Stimulated activated CD8-positive, alpha-beta memory T cell treated with anti-CD3 and anti-CD28 coated beads, Interleukin-2, amount 100 ng/mL, for 48 hours (primary cell): ENCODE measurements at places on chromosomes 4 and X.

DNA sequence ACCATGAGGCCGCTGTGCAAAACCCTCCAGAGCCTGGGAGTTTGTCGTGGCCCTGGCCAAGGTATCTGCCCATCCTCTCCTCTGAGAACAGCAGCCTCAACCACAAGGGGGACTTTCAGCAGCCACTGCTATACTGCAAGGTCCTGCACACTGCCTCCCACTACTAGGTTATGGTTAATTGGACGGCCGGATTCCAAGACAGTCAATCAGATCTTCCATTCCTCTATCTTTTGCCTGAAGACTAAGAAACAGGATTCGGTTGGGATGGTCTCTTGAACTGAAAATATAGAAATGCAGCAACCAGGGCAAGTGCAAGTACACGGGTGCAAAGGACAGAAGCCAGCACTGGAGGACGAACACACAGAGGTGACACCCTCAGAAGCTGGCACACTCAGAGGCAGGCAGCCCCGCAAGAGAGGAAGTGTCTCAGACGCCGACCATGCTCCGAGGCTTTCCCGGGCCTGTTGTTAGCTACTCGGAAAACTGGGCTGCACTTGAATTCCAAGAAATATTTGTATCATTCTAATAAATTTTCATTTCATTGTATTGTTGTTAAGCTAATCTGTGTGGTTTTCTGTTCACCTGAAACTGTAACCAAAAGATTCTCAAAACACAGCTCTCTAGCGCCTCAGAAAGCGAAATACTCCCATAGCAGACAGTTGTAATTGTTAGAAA lies 63.3 kb downstream of the AFAP1 start:
- DNase-seq = no peak

DNA sequence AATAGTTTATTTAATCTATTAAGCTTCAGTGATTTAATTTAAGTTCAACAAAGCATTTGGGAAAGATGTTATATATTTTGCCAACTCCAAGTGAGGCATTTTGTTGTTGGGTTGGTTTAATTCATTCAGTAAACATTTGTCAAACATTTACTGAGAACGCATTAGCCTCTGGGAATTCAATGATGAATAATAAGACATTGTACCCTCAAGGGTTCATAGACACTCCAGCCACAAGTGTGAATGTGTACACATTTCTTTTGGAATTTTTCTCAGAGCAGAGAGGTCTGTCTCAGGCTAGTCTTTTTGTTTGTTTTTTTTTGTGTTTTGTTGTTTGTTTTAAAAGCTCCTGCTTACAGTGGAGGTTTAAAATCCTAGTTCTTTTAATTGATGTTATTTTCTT lies 203.9 kb downstream of the SOWAHB start:
- DNase-seq = no peak

DNA sequence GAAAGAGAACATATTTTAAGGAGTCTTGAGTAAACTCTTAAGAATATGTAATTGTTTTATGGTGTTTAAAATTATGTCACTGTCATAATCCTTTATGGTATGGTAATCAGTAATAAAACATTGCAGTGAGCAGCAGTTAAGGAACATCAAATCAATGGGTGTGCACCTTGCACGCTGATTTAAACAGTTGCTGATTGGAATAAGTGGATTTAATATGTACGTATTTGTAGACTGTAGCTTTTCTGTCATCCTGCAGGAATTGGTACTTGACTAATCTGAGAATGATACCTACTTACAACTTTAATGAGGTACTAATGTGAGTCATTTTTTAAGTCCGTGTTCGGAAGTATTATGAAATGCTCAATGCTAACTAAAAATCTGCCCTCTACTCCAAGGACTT lies 212.2 kb downstream of the DCTD start:
- DNase-seq = no peak

- no peak for DNase-seq
These were observed 3.9 kb upstream of the CDK16 start for GRCh38 chrX:47214435-47215077.

DNA sequence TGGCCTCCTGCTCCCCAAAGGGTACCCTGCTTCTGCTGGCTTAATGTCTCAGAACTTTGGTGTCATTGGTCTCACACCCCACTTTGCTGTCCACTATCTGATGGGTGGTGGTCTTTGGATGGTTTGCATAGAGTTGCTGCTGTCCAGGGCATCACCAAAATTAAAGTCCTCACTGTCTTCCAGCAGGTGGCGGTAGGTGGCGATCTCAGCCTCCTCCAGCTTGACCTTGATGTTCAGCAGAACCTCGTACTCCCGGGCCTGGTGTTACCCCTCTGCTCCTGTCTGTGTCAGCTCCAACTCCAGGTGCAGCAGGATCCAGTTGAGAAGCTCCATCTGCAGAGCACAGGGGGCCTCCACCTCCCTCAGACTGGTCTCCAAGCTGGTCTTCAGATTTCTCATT lies 1169.5 kb upstream of the PABPC4L start:
- no peak for DNase-seq

DNA sequence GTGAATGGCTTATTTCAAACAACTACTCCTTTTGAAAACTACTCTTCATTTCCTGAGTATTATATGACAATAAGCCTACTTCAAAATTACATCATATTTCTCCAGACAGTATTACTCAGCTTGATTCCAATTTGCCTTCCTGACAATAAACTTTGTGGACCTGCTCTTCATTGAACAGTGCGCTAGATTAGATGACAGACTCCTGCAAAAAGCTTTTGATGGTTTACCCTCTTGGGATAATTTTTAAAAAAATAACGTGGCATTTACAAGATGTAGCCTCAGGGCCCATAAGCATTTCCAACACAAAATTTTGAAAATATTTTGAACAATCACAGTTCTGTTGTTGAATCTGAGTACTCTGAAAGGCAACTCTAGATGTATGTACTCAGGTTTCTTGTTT lies 25.9 kb downstream of the MGAT4D start:
- DNase-seq = no peak

- DNase-seq = no peak
These were observed 48.0 kb downstream of the SEPTIN11 start for GRCh38 chr4:76997532-76997931.

DNA sequence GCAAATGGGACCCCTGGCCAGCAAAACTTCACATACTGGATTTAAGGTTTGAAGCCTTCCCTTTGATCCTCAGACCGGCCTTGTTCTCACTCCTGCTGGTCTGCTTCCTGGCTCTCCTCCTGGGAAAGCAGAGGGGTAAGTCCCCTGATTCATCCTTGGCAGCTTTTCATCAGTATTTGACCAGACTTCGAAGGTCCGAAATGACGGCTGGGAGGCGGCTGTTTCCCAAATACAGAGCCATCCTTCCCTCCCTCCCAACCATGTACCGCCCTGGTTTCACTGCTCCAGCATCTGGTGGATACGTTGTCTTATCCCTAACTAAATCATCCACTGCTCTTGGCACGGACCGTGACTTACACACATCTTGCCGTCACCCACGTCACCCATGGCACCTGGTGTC lies 265.5 kb downstream of the BCOR start:
- DNase-seq = no peak

- DNase-seq = no peak
These were observed 1695.2 kb downstream of the STIM2 start for GRCh38 chr4:28555866-28556265.

DNA sequence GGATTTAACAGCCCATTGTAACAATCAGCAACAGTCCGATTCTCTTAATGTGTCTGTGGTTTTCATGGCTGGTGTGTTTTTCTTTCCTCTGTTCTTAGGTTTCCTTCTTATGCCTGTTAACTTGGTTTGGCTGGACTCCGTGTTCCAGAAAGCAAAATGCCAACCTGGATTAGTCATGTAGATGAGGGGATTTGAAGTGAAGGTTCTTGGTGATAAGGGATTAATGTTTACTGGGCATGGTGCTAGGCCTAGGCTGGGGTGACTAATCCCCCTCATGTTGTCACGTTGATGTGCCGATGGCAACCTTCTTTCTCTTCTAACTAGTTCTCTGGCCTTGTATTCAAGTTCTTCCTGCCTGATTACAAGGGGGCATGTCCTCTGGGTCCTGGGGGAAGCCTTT lies 85.9 kb downstream of the REPS2 start:
- DNase-seq = no peak

- DNase-seq = no peak
These were observed 29.4 kb upstream of the OPHN1 start for GRCh38 chrX:68462653-68463052.

DNA sequence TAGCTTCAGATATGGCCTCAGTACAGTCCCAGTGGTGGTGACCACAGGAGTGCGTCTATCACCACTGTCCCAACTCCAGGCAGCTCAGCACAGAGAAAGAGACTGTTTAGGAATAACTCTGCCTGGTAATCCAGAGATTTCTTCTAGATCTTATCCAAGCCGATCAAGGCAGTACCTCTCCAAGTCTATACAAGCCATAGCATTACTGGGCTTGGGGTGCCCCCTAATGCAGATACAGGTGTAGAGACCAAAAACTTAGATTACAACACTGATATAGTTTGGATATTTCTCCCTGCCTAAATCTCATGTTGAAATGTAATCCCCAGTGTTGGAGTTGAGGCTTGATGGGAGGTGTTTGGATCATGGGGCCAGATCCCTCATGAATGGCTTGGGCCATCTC lies 100.9 kb downstream of the PTCHD1 start:
- DNase-seq = no peak

GRCh38 chr4:100289530-100289888 lies 99.2 kb upstream of the DDIT4L start:
- DNase-seq = no peak

GRCh38 chrX:34563804-34564203 lies 93.3 kb downstream of the TMEM47 start:
- no peak for DNase-seq

DNA sequence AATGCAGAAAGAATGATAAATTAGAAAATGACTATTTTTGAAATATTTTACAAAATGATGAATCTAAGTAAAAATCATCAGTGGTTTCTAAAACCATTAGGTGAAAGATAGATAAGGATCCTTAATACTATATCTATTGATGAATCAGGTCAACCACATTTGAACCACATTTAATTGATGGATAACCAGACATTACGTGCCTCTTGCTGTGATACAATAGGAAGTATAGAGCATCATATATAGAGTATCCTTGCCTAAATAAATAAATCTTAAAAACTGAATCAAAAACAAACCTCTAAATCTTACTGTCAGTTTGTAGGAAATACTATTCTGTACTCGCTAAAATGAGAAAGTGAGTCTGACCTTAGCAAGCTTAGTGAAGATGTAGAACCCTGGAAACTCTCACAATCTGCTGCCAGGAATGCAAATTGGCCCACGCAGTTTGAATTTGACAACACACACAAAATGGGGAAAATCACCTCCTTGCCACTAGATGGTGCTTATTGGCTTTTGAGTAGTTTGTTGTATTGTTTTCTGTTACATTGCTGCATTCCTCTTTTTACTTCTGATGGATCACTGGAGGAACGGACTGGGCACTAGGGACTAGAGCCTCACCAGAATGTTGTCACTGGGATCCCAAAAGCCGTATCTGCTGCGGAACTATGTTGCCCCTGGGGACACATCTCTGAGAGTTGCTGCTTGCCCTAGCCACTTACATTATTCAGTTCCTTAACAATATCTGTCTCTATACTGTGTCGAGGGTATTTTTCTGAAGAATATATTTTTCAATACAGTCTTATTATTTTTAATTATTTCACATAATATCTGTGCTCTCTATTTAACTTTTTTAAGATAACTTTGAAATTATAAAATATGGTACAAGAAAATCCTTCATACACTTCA lies 25.4 kb upstream of the SLAIN2 start:
- DNase-seq = no peak

DNA sequence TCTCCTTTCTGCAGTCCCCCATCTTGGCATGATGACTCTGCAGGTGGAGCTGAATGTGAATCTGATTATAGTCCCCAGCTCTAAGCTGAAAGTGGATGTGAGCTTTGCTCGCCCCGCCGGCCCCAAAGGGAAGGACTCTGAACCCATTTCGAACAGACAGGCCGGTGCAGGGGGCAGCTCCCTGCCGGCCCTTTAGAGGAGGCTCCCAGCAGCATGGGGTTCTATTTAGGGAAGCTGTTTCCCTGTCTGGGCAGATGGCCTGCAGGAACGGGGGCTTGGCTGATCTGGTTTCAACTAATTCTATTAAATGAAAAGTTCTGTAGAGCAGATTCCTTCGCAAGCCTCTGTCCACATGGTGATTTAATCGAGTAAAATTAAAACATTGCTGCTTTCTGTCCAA lies 104.8 kb upstream of the MSX1 start:
- no peak for DNase-seq

DNA sequence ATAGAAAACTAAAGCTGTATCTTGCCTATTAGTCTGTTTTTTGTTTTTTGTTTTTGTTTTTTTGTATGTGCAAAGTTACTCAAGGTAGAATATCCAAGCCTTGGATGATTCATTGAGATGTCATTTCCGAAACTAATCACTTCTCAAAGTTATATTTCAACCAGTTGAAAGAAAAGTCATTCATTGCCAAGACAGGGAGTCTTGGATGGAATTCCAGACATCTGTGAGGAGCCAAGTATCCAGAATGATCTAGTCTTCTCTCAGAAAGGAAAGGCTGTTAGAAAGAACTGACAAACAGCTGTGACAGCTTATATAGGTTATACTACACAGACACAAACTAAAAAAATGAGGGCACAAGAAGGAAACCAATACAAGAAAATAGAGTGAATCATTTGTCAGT lies 141.1 kb upstream of the NDST3 start:
- DNase-seq = no peak

DNA sequence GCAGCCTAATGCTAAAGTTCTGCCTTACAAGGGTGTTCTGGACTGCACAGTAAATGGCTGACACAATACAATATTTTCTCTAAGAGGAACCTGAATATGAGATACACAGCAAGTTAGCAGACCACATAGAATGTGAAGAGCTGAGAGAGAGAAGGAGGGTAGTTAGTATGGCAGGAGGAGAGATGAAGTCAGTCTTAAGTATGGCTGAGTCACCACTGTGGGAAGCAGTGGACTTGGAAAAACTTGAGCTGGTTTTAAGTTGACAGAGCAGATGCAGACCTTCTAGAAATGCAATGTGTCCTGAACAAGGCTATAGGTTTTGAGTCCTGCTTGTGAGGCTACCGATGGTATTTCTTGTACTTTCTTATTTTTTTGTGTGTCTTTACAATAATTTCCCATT lies 172.5 kb downstream of the SH2D1A start:
- no peak for DNase-seq

GRCh38 chrX:153740631-153741222 lies 16.1 kb downstream of the ABCD1 start:
- DNase-seq = no peak
